Glomerular endothelial cell (primary cell): ENCODE measurements at places on chromosomes 2 and 18. TPM values are rescaled to one million over a fixed set of nuclear protein-coding genes. Genes with fewer than 3 reads are reported as not detected.

DNA sequence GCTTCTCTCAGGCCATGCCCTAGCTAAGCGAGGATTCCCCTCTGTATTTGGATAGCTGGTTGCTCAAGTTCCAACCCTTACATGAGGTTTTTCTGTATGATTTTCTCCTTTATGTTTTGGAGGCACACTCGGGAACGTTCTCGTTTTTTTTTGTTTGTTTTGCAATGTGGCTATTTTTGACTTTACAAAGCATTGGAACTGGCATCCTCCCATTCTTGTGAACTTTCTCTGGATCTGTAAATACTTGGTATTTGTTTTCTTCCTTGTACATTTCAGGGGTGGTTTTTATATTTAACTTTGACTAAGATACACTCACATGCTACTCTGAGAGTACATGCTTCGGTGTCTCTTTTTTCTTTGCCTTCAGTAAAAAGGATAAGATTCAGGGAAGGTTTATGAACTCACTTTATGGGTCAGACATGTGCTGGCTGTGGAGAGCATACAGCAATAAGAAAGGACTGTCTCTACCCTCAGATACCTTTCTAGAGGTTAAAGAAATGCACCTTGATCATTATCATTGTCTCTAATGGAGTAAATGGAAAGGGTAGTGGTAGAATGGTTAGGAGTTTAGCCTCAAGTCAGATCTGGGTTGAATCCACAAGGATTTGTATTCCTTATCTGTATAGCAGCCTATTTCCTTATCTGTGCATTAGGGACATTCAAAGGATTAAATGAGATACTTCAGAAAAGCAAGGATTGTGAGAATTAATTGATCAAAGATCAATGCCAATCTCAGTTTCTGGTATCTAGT is 61.9 kb downstream of the MEIS1 start:
- DNase-seq = no peak

- DNase-seq = no peak
Measured at GRCh38 chr18:45073556-45073955, 392.9 kb downstream of the SETBP1 start.

NOSTRIN gene
- total RNA-seq = 20.1 and 21.3 TPM in 2 replicates

MAT2A gene
- 89.9 and 119 TPM in 2 replicates for total RNA-seq
